ENCODE measurements at places on chromosomes 11 and 22.

DNA sequence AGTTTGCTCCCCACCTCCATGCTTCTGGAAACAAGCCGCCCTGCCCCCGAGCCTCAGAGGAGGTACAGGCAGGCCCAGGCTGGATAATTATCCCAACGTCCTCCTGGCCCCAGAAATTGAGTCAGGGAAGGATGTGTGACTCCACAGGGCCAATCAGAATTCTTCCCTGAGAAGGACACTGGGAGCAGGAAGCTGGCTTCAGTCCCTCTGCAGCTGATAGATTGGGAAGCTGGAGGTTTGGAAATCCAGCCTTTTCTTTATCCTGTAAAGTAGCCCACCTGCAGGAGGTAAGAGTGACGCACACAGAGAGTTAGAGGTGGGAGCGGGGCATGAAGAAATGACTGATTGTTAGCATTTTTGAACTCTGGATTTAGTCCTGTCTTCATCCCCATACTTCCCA is 97.5 kb upstream of the CD82 start:
- DNase-seq = no peak

DNA sequence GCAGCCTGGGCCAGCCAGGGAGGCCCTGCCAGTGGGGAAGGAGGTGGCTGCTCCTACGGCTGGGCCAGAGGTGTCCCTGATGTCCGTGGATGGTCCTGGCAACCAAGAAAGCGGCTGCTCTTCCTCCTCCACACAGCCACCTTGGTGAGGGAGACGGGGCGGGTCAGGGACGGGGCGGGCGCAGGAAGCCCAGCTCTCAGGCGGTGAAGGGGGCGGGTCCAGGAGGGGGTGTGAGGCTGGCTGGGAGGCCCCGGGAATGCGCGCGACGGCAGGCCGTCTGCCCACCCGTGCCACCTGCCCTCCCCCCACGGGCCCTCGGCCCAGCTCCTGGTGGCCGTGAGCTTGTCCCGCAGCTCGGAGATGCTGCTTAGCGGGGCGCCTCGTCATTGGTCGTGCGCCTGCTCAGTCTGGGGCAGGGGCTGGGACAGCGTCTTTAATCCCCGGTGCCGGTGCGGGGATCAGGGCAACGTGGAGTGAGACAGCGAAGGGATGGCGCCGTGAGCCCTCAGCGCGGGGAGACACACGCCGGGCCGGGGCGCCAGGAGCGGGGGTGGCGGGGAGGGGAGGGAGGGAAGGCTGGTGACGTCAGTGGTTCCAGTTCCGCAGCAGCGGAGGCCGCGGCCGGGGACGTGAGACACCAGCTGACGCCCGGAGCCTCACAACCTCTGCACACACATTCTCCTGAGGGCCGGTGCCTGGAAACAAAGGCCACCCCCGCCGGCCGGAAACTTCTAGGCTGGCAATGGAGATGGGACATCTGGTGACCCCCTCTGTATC is 6.7 kb upstream of the BRSK2 start:
- peak; percentile 39 for DNase-seq

DNA sequence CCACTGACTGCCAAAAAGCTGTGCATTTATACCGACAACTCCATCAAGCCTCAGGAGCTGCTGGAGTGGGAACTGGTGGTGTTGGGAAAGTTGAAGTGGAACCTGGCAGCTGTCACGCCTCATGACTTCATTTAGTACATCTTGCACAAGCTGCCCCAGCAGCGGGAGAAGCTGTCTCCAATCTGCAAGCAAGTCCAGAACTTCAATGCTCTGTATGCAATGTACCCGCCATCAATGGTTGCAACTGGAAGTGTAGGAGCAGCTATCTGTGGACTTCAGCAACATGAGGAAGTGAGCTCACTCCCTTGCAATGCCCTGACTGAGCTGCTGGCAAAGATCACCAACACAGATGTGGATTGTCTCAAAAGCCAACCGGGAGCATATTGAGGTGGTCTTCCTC is at the start of gene SLC22A25:
Gene SLC22A25, minus strand, starts transcription at position 67 of the 400 bp plus-strand sequence. CDS start 13,947 bp downstream, outside the sequence.
- no peak for DNase-seq

DNA sequence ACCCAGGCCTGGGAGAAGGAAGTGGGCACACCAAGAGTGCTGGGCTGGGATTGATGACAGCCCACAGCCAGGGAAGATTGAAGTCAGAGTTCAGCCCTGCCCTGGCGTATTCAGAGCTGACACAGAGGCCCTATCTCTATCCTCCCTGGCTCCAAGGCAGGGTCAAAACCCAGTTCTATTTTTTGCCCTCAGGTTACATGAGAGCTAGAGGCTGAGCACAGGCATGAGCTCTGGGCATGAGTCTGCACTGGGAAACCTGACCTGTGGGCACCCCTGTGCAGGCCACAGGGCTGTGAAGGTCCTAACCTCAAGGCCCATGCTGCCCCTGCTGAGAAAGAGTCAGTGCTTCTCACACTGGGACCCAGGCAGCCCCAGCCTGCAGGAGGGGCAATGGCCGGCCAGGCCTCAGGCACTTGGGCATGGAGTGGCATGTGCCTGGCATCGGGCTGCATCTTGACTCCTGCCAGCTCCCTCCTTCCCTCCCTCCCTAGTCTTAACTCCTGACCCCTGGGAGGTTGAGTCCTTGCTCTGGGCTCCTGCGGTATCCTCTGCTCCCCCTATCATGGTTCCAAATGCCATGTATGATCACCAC is 5.4 kb downstream of the SLC35E4 start:
- DNase-seq = no peak

DNA sequence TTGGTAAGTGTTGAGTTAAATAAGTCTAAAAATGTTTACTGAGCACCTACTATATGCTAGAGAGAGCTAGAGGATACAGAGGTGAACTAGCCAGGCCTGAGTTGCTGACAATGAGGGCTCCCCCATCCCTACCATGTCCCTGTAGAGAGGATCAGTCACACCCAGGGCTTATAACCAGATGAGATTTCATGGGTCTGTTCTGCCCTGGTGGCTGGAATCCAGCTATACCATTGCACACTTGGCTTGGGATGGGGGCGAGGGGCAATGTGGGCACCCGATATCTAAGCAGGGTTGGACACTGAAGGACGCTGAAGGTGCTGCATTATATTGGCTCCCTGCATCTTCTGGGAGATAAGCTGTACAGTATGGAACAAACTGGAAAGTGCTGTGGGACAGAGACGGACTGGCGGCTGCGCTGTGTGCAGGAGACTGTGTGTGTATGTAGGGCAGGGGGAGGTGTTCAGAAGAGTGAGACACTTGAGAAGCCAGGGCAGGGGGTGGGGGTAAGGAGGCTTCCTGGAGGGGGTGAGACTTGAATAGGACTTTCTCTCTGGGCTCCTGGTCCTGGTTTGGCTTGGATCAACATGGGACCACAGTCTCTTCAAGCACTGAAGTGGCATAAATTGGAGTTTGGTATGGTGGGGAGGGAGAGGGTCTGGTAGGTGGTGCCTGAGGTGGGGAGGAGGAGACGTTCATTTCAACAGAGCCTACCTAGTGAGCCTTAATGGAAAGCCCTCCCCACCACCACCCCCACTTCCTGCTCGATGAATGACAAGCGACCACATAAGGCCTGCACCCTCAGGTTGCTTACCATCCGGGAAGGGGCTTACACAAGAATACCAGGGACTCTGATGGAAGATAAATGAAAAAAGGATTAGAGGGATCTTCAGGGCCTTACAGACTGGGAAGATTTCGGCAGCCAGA is 1.8 kb downstream of the CD82 start:
- no peak for DNase-seq

DNA sequence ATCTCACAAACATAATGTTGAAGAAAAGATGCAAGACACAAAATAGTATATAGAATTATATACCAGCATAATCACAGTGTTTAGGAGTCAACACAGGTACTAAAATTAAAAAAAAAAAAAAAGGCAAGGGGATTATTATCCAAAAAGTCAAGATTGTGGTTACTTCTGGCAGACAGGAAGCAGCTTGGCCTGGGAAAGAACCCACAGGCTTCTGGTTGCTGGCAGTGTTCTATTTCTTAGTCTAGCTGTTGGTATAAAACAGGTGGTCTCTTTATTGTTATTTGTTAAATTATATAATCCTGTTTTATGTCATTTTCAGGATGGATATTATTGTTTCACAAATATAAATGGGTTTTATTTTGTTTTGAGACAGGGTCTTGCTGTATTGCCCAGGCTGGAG is 54.0 kb downstream of the C11orf58 start:
- DNase-seq = peak; percentile 69

- DNase-seq = peak; percentile 54
Measured at GRCh38 chr11:68841718-68842426, at the start of gene CPT1A. CPT1A (minus strand) TSS chr11:68841916; CDS start chr11:68815474, 26,442 bp downstream.

DNA sequence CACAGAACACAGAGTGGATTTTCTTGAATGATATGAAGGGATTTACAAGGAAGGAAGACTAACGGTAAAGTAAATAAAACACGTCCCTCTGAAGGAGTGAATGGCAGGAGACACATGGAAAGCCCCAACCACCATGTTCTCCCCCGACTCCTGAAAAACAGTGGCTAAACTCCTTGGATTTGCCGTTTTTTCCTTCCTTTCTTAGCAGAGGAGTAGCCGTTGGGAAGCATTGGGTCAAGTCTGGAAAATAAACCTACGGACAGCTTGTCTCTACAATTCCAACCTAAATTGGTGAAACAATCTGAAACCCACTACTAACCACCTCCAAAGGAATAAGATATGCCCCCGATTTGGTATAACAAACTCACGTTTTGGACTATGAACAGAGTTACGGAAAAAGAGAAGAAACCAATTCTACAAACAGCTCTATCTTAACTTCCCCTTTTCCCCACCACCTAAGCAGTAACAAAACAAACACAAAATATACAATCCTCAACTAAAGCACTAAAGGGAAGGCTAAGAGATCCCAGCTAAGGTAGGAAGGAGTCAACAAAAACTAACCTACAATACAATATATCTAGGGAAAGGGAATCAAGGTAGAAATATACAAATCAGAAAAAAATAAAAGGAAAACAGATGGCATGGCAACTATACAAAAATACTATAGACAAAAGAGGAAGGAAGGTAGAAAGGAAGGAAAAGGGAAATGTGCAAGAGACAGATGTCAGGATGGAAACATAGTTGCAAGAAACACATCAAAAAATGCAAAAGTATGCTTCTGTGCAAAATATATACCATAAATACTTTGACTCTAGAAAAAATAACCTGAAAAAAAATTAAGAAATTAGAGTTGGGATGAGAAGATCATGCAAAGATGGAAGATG is 43.8 kb upstream of the LYVE1 start:
- peak; percentile 87 for DNase-seq

DNA sequence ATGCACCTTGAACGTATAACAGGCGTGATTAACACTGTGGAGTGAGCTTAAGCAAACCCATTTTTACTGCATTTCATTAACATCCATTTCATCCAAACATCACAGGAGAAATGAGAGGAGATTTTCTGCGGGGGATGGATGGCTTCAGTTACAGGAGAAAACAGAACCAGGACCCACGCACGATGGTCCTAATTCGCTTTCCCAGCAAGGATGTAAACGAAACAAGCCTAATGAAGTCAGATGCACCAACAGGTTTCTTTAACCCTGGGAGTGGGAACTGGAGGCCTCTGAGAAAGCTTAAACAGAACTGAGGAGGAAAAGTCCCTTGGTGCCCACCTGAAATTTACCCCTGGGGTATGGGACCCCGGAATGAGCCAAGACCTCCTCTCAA is 2.7 kb downstream of the CADM1 start:
- no peak for DNase-seq

- peak; percentile 79 for DNase-seq
Measured at GRCh38 chr11:45233121-45233803, 52.9 kb downstream of the SYT13 start.

GRCh38 chr22:41822317-41823057 is 10.4 kb upstream of the SREBF2 start:
- DNase-seq = peak; percentile 63

GRCh38 chr11:66600631-66601233 is 7.7 kb downstream of the CCS start:
- DNase-seq = peak; percentile 25

DNA sequence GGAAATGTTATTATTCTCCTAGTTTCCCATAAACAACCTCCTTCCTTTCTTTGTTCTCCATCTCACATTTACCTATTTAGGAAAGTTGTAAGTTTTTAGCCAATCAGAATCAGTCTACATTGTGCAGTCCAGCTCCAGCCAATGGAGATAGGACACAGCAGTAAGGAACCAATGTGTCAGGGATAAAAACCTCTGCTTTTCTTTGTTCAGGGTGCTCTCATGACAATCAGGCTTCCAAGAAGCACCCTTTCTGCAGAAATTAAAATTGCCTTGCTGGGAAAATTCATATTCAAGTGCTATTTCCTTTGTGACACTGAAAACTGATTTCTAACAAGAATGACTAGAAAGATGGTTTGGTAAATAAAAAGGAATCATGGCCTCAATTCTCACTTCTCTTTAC is 14.6 kb downstream of the SCGB2A1 start:
- peak; percentile 9 for DNase-seq

DNA sequence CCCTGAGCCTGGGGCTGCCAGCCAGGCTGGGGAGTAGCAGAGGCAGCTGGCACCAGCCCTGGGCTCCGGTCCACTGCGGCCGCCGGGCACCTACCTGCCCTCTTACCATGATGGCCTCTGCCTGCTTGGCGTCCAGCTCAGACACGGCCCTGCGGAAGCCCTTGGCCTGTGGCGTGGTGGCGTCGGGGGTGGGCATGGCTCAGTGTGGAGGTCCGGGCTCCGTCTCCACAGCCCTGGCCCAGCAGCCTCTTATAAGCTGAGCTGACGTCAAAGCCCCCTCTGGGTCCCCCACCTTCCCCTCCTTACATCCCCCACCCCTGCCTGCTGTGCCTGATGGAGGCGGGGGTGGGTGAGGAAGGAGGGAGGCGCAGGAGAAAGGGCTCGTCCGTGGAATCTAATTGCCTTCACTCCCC is at the start of gene TH:
Gene TH, minus strand, starts transcription at position 225 of the 413 bp plus-strand sequence. Its CDS starts 29 bp downstream, at position 196.
- no peak for DNase-seq

DNA sequence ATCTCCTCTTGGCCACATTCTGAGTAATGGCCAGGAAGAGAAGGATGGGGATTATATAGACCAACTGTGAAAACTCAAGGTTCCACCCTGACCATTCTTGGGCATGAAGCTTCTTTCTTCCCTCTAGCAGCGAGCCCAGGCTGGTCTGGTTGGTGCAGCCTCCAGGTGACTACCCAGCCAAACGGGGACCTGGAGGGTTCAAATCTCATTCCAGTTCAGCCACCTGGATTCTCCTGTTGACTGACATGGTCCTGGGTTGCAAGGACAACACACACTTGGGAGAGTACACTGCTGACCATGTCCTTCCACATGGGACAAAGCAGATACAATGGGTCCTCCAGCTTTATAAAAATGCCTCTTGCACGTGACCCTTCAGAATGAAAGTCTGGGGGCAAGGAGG is 67.0 kb downstream of the SHANK2 start:
- no peak for DNase-seq

DNA sequence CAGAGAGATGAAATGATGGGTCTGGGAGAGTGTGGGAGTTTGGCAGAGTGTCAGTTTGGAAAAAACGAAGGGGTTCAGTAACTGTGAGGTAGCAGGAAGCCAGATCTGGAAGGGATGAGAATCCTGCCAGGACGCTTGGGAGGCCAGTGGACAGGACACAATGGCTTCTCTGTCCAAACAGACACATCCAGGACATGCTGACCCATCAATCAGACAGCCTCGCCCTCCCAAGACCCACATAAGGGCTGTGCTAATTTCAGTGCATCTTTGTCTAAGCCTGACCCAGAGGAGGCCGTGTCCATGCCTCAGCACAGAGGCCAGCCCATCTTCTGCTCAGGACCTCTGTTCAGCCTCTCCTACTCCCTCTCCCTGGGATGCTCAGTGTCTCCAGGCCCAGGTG is 576.5 kb upstream of the B3GAT1 start:
- DNase-seq = no peak

Data from KBM-7 (cell line).